Aorta (tissue), 5 donors: ENCODE measurements at places on chromosomes 5 and 9. TPM values are rescaled to one million over a fixed set of nuclear protein-coding genes. Genes with fewer than 3 reads are reported as not detected.

The RPL35 gene
- total RNA-seq = 806 TPM

The CYLC2 gene
- total RNA-seq = not detected

The CARTPT gene
- total RNA-seq = not detected

The SLC6A3 gene
- 0.30 TPM for total RNA-seq

DNA sequence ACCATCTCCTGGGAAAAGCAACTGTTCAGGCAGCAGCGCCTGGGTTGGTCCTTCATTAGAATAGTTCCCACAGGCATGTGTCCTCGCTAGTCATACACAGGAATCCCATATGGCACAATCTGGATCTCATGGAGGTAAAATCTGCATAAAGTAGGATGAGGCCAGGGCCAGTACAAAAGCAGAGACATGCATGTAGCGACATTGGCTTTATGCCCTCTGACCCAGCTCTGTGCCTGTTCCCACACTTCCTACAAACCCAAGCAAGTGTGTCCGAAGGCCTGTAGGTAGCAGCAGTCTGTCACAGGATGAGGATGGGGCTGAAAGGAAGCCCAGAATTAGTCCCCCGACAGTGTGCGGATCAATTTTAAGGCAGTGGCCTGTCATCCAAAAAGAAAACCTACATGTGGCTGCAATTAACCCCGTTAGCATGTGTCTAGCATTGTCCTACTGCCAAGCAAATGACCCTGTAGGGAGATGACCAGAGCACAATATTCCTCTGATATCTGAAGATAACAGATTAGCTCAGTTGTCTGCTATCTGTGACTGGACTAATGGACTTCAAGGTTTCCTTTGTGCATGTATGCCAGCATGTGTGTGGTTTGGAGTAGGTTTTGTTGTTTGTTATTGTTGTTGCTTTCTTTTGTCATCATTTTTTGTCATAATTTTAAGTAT is 178.8 kb downstream of the TMEM161B start:
- H3K4me1 ChIP-seq = no peaks in the 10 kb centered on the region
- H3K36me3 ChIP-seq = no peaks in the 10 kb centered on the region
- H3K4me3 ChIP-seq = no peak overlapping the region
- no peak overlapping the region for H3K27ac ChIP-seq
- H3K27me3 ChIP-seq = peaks cover 4% of the 10 kb centered on the region

DNA sequence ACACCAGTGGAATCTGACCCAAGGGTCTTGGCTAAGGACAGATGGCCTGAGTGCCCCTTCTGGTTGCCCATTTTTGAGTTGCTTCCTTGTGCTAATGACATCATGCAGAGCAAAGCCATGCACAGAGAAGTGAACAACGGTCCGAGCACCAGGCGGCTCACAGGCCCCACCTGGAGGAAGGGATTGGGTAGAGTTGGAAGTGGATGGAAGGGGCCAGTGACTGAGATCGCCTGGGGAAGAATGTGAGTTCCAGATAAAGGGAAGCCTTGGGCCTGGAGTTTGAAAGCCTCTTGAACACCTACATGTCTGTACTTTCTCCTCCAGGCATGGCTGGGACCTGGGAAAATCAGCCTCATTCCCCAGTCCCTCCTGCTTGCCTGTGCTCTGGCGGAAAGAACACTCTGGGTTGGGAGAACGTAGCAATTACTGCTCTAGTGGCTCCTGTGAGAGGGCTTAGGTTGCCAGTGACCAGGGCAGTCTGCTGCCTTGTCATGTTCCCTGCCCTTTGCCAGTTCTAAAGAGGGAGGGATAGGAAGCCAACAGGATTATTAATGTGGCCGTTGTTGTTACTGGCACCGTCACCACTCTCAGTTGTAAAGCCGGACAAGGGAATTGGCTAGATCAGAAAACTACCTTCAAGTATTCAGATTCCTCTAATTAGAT is 62.5 kb upstream of the PTPN3 start:
- DNase-seq = peak; percentile 74
- H3K4me3 ChIP-seq = no peak overlapping the region
- H3K27me3 ChIP-seq = no peaks in the 10 kb centered on the region
- peak overlapping the region; percentile 5 for H3K27ac ChIP-seq
- H3K36me3 ChIP-seq = no peaks in the 10 kb centered on the region

The RLN1 gene
- not detected for total RNA-seq

DNA sequence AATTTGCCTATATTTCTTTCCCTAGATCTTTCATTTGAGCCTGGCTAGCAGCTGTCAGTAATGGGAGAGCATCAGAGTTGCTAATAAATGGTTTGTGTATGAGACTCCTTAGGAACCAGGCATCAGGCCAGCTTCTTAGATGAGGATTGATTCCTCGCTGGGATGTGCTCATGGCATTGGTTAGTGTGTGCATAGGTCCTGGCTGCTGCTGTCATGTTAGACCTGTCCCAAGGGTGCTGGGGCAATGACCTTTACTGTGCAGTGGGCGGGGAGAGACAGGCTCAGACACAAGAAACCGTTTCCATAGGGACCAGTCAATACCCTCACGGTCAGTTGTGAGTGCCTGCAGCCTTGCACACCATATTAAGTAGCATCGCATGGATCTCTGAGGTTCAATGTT is 112.3 kb upstream of the NR3C1 start:
- no peaks in the 10 kb centered on the region for H3K27me3 ChIP-seq
- H3K4me1 ChIP-seq = peaks cover 3% of the 10 kb centered on the region
- no peak overlapping the region for H3K4me3 ChIP-seq
- DNase-seq = no peak
